ENCODE measurements at places on chromosomes 4 and X.
A peak's percentile ranks its signal among the peaks of the same experiment; 100 is the strongest.

DNA sequence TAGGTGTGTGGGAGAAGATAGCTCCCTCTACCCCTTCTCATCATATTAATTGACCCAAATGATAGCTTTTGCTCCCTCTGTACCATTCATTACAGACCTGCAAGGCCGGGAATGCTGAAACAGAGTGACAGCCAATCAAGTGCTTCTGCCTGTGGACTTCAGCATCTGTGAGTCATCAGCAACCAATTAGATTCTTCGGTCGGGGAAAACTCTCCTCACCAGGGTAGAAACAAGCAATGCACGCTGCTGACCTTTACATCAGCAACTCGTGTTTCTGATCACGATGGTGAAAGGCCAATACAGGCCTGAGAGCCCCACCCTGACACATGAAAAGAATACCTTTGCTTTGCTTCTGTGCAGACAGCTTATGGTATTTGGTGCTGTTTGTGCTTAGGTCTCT, 347.2 kb upstream of the DDX53 start:
- DNase-seq = no peak

DNA sequence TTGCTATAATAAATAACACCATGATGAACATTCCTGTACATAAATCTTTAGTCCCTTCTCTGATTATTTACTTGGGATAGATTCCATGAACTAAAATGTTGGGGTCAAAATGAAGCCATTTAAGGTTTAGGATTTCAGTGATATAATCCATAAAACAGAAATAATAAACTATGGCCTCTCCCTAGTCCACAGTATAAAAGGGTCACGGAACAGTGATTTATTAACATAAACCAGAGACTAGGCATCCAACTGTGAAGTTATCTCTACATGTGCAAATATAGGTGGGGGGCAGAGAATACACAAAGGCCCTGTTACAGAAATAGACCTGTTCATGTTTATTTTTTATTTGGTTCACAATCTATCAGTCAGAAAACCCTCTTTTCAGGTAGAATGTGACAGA, 499.1 kb upstream of the SLIT2 start:
- no peak for DNase-seq

- DNase-seq = no peak
Measured at GRCh38 chr4:63717384-63717783, 691.9 kb downstream of the TECRL start.

DNA sequence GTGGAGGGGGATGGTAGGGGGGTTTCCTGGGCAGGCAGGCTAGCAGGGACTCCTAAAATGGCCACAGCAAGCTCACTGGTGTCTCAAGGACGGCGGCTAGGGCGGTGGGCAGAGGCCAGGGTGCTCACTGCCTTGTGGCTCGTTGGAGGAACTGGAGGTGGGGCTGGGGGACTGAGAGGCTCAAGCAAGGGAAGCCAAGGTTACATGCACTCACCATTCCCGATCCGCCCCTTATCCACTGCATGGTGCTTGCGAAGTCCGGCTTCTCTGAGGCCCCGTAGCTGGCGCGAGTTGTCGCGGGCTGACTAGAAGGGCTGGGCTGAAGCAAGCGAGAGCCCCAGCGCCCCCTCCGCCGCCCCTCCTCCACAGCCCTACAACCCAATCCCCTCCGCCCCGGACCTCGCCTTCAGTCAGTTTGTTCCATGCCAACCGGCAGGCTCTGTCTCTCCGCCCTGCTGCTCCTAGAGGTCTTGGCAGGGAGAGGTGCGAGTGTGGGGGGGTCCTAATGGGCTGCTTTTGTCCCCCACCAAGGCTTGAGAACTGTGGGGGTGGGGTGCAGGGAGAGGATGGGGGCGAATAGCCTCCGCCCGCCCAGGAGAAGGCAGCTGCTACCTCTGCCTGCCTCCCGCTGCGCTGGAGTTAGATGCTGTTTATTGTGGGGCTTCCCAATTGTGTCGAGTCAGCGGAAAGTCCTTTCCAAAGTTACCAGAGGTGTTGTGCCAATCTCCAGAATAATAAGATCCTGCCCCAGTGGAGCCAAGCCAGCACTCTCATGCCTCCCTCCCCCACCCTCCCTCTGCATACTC, at the start of gene ARHGEF9:
ARHGEF9 (minus strand) TSS at position 313 of the 806 bp plus-strand sequence; CDS start at position 244, 69 bp downstream.
- DNase-seq = peak; percentile 1

- DNase-seq = no peak
Measured at GRCh38 chr4:71732706-71733105, 51.2 kb downstream of the GC start.

- no peak for DNase-seq
Measured at GRCh38 chr4:36214735-36215485, 29.4 kb downstream of the ARAP2 start.

GRCh38 chrX:14050709-14051108, 21.0 kb upstream of the GEMIN8 start:
- DNase-seq = no peak

GRCh38 chr4:140603286-140603685, 34.5 kb upstream of the UCP1 start:
- DNase-seq = no peak

DNA sequence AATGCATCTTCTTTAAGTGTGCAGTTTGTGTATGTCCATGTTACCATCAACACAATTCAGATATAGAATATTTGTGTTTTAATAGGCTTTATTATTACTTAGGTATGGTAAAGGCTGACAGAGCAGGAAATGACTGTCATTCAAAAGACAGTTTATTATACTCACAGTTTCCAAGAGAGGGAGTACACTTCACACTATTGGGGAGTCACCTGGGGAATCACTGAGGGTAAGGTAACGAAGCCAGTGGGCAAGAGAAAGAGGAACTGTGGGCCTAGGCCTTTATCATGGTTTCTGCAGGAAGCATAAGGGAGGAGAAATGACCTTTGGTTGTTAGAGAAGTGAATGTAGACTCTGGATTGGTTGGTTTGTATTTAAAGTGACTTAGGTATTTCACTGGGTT, 235.1 kb upstream of the HCCS start:
- DNase-seq = no peak

- DNase-seq = no peak
Measured at GRCh38 chrX:1464041-1464970, 11.6 kb upstream of the ASMTL start.

DNA sequence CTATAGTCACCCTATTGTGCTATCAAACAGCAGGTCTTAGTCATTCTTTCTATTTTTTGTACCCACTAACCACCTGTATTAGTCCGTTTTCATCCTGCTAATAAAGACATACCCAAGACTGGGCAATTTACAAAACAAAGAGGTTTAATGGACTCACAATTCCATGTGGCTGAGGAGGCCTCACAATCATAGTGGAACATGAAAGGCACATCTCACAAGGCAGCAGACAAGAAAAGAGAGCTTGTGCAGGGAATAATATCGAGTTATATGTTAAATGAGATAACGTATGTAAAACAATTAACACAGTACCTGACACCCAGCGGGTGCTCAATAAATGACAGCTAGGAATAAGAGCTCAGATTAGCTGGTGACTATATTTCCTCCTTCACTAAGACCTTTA, 88.1 kb upstream of the WDR44 start:
- no peak for DNase-seq

DNA sequence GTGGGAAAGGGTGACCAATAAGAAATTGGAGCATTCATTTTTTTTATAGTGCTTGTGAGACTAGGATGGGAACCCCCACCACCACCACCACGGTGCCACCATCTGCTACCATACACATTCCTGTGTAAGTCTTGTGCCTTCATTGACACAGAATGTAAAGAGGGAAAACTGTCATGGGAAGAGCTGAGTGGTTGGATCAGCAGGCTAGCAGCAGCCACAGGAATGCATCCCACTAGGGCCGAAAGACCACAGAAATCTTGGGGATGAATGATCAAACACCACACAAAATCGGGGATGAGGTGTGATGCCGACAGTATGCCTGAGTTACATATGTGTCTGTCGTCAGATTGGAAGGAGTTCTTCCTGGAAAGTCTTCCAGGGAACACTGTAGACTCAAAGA, 69.2 kb downstream of the SRPX start:
- DNase-seq = no peak

DNA sequence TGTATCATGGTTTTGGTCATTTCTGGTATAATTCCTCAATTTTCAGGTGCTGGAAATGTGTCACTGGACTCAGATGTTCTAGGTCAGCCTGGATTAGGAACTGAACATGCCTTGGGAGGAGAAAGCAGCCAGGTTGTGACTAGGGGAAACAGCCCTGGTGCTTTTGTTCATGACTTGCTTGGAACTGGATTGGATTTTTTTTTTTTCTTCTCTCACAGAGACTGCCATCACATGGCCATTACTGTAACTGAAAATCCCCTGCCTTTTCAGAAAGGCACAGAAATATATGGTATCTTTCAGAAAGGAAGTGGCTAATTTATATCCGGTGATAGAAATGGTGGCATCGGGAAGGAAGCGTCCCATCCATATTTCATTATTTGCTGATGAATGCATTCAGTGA, 34.6 kb downstream of the SEPTIN11 start:
- no peak for DNase-seq

DNA sequence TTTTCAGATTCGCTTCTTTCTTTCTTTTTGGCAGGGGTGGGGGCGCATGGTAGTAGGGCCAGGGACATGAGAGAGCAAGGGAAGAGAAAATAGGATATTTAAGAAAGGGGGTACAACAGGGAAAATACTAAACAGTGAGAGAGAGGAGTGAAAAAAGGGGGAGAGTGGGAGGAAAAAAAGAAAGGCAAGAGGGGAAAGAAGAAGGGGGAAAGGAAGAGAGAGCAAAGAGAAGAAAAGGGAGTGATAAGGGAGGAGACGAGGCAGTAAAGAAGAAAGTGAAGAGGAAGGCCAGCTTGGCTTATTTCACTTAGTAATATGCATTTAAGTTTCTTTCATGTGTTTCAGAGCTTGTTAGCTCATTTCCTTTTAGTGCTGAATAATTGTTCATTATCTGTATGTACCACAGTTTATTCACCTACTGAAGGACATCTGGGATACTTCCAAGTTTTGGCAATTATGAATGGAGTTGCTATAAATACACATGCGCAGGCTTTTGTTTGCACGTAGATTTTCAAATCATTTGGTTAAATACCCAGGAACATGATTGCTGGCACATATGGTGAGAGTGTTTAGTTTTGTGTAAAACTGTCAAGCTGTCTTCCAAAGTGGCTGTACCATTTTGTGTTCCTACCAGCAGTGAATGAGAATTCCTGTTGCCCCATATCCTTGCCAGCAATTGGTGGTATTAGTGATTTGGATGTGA, 37.3 kb downstream of the CASP6 start:
- DNase-seq = no peak

DNA sequence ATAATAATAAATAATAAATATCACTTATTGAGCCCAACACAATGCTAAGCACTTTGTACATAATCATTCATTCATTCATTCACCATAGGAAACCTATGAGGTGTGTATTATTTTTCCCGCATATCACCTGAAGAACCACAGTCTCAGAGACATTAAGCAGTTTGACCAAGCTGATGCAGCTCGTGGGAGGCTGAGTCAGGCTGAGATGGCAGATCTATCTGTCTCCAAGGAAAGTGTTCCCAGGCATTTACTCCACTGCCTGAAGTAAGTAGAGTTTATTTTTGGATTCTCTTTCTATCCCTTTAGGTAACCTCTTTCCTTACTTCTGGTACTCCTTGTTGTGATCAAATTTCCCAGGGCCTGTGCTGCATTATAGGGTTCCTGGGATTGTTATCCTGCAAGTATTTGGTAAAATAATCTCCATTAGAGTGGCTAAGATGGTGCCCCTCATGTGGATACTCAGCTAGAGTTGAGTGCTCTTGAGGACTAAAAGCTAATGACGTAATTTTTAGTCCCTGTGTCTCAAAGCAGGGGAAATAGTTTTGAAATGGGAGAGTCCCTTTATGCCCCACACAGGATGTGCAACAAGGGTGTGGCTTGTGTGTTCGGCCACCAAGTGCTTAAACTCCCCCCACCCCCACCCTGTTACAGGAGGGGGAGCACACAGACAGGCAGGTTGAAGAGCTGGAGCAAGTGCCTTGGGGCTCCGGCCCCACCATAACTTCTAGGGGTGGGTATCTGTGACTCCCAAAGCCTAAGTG, 467.0 kb downstream of the STIM2 start:
- DNase-seq = no peak

- DNase-seq = no peak
Measured at GRCh38 chr4:12137575-12137974, 708.9 kb upstream of the HS3ST1 start.

GRCh38 chr4:119955256-119955655, 111.4 kb downstream of the MAD2L1 start:
- DNase-seq = no peak

DNA sequence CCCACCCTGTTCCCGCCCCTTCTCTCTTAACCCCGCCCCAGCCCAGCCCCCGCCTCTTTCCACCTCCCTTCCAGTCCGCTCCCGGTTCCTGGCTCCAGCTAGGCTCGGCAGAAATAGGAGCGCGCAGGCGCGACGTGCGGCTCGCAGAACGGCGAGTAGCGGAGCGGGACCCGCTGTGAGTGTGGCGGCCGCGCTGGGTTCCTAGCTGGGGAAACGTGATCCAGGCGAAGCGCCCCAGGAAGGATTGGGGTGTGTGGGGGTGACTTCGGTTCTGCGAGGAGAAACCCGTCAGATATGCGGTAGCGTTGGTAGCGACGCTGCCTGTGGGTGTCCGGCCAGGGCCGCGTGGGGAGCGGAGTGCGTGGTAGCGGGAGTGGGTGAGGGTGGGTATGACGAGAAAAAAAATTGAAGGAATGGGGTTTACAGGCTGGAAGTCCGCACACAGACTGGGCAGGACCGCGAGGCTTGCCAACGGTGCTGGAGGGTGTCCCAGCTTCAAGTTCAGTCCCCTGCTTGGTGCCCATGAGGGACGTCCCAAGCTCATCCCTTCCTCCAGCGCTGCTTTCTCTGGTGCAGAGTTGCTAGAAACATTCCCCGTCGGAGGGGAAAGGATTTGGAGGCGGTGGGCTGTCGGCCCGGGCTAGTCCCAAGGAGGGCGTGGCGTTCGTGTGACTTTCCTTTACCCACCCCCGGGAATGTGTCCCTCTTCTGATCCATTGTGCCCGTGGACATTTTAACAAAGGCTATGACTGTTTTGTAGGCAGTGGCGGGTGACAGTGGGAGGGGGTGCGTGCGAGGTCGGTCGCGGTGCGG, at the start of gene PRRG1:
PRRG1 (plus strand) TSS at position 144 of the 813 bp plus-strand sequence. CDS start 56,886 bp downstream, outside the sequence.
- no peak for DNase-seq

DNA sequence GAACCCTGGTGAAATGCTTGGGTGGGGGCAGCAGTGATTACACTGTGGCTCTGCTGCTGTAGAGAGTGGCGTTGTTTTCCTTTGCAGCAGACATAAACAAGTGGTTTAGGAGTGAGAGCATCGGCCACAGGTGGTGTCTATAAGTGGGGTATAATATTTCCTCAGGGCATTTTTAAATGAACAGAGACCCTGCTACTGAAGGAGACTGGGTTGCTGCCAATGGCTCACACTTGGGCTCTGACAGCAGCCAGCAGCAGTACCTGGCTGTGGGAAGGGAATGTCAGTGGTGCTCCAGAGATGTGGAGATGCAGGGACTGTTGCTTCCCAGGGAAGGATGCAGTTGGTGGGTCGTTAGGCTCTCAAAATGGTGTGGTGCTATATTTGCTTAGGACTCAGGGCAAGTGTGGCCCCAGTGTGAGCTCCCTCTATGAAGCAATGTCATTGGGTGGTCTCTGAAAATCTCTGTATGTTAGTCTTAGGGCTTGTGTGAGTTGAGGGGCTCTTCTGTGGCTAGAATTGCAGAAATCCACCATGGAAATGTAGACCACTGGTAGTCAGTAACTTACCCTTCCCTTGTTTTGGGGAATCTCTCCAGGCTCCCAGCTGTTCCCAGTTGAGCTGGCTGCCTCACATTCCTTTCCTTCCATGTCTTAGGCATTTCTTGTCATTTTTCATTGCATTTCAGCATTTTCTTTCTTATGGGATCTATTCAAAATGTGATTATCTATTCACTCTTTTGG, 1023.0 kb upstream of the GRID2 start:
- DNase-seq = no peak
